Bronchial smooth muscle cell (primary cell): ENCODE measurements at places on chromosomes 7 and 10. TPM values are rescaled to one million over a fixed set of nuclear protein-coding genes. Genes with fewer than 3 reads are reported as not detected.

Gene SPDYE2B
- total RNA-seq: not detected in 2 replicates

Gene CFAP70
- 1.4 and 2.1 TPM in 2 replicates for total RNA-seq

Gene TMEM139
- total RNA-seq: 0.09 TPM in 1 of 2 replicates, not detected in the other

Gene CYP3A7
- total RNA-seq: 0.34 and 1.1 TPM in 2 replicates

Gene KCNH2
- under 0.01 and 0.17 TPM in 2 replicates for total RNA-seq

Gene CNTNAP2
- total RNA-seq: not detected in 2 replicates

Gene SP4
- 2.2 and 2.9 TPM in 2 replicates for total RNA-seq

Gene GRID2IP
- total RNA-seq: under 0.01 TPM in 1 of 2 replicates, not detected in the other

Gene CLDN3
- under 0.01 TPM in 1 of 2 replicates, not detected in the other for total RNA-seq

Gene SLC16A9
- 0.26 and 0.32 TPM in 2 replicates for total RNA-seq

Gene SPDYE5
- not detected in 2 replicates for total RNA-seq

Gene GALNT11
- 51.8 and 53.1 TPM in 2 replicates for total RNA-seq

Gene GIMAP5
- not detected in 2 replicates for total RNA-seq

Gene TRIM24
- total RNA-seq: 1.9 and 3.4 TPM in 2 replicates

Gene CDH23
- total RNA-seq: 0.17 and 0.32 TPM in 2 replicates

Gene AS3MT
- 4.7 and 8.1 TPM in 2 replicates for total RNA-seq

Gene KIAA1549
- total RNA-seq: 0.52 and 0.63 TPM in 2 replicates

Gene IFIT1B
- under 0.01 TPM in 1 of 2 replicates, not detected in the other for total RNA-seq

Gene CRTAC1
- under 0.01 TPM in 1 of 2 replicates, not detected in the other for total RNA-seq
